ENCODE measurements at places on chromosomes 12 and 14.
A peak's percentile ranks its signal among the peaks of the same experiment; 100 is the strongest.

GRCh38 chr12:98912401-98912974, 267.4 kb downstream of the APAF1 start:
- DNase-seq = peak; percentile 11

DNA sequence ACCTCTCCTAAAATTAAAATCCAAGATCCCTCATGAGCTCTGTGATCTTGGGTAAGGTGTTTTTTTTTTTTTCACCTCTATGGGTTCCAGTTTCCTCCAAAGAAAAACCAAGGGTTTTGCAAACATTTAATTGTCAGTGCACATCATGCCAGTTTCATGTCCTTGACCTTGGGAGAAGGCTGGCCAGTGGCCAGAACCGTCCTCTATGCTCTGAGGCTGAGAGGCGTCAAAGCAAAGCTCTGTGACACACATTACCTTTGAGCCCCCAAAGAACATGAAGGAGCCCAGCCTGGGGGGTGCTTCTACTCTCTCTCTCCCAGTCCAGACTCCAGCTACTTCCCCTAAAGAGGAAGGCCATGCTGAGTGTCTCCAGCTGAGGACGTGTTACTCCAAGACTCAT, 145.5 kb upstream of the TMEM132C start:
- no peak for DNase-seq

GRCh38 chr12:108640802-108641445, 7.2 kb upstream of the SELPLG start:
- peak; percentile 72 for DNase-seq

- DNase-seq = no peak
Measured at GRCh38 chr14:105005929-105006830, 14.7 kb downstream of the CDCA4 start.

- no peak for DNase-seq
Measured at GRCh38 chr12:66197495-66197921, 8.5 kb downstream of the IRAK3 start.

GRCh38 chr12:31845613-31846322, 113.4 kb upstream of the RESF1 start:
- DNase-seq = no peak

GRCh38 chr12:54370171-54370730, 6.0 kb upstream of the GPR84 start:
- no peak for DNase-seq

DNA sequence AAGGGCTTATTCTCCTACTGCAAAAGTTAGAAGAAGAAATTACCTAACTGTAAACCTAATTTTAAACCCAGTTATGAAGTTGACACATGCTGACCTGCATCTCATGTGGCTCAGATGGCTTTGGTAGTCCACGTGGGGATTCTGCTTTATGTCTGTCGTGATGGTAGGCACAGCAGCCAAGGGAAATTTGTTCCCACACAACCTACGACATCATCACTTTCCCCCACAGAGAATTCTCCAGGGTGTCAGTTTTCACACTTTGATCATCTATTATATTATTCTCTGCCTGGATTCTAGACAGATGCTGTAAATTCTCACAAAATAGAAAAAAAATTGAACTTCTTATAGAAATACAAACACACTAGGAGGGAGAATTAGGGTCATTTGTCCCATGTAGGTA, 70.6 kb downstream of the PTHLH start:
- peak; percentile 91 for DNase-seq

- DNase-seq = peak; percentile 99
Measured at GRCh38 chr12:56127888-56128669, at the start of gene ESYT1. Gene ESYT1 (plus strand): TSS chr12:56128267. CDS start chr12:56128320, 53 bp downstream.

DNA sequence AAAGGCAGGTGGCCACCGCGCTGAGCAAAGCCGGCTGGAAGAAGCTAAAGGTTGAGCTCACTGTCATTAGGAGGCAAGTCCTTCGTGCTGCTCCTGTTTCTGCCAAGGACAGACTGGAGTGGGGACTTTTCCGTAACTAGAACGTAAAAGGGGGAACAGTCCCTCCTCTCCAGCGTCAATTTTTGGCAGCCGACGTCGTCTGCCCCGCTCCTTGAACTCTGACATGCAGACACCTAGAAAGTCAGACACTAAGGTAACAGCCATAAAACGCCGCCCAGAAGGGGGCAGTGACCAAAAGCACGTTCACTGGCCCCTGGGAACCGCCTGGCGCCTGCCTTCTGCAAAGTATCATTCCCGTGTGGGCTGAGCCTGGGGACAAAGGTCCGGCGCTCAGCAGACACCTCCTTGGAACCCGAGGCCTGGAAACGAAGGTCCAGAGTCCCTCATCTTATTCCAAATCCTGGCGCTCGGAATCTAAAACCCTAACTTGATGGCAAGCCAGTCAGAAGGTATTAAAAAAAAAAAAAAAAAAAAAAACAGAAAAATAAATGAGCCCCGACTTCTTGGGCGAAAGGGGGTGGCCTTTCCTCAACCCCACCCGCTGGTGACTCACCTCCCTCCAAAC, 1.1 kb upstream of the LRP1 start:
- DNase-seq = peak; percentile 62

DNA sequence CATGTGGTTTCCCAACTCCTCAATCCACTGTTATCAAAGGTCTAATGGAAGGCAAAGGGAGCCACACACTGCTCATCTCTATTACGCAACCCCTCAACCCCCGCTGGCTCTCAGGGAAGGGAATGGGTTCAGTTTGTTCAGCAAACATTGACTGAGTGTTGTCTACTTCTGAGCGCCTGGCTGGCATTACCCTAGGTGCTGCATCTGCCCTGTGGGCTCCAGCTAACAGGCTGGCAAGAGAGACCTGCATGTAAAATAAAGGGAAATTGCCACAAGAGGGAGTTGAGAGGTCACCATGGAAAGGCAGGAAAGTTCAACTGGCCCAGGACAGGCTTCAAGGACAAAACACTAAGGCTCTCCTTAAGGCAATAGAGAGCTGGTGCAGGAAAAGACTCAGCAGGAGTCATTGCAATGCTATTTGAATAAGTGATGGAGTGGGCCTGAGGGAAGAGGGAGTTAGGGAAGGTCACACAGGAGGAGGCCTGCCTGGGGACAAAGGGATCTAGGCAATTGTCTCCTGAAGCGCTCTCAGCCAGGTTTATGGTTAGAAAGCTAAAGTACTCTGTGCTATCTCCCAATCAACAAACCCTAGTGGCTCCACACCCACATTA, 5.5 kb upstream of the ZNF740 start:
- no peak for DNase-seq

DNA sequence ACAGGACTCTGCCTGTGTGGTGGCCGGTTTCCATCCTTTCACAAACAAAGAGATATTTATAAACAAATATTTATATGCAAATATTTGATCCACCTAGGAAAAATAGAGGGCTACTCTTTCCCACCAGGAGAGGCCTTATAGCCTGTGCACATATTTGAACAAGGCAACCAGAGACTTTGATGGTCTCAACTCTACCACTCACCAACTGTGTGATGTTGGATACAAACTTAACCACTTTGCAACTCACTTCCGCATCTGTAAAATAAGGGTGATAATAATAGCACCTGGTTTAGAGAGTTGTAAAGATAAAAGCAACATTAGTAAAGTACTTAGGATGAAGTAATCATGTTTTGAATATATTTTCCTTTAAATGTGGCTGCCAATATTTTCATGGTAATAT, 1.5 kb upstream of the CLEC12A start:
- DNase-seq = no peak

DNA sequence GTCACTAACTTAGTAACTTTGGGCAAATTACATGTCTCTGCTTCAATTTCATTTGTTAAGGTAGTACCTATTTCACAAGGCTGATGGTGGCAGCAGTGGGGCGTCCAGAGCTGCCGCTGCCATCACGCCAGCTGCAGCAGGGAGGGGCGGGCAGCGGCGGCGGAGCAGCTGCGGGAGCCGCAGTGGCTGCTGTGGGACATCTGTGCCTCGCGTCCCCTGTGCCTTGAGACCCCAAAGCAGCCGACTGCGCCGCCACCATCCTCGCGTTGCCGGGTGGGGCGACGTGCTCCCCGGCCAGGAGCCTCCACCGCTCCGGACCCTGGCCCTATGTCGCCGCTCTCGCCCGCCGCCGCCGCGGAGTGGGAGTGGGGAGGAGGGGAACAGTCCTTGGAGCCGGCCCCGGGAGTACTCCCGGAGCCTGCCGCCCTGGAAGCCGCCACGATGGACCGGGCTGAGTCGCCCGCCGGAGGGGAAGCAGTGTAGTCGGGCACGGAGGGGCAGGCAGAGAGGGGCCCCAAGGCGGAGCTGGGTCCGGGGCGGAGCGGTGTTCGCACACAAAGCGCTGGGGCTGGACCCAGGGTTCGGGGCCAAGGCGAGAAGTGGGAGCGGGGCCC, 51.4 kb downstream of the A2M start:
- peak; percentile 48 for DNase-seq

DNA sequence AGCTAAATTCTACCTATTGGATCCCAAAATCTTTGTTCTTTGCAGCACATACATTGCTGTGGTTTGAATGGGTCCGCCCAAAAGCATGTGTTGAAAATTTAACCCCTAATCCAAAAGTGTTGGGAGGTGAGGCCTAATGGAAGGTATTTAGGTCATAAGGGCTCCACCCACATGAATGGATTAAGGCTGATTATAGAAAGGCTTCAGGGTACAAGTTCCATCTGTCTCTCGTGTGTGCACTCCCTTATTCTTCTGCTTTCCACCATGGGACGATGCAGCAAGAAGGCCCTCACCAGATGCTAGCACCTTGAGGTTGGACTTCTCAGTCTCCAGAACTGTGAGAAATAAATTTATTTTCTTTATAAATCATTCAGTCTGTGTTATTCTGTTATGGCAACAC, 190.9 kb downstream of the SOX5 start:
- no peak for DNase-seq

GRCh38 chr14:53501361-53502211, 348.5 kb upstream of the DDHD1 start:
- no peak for DNase-seq

DNA sequence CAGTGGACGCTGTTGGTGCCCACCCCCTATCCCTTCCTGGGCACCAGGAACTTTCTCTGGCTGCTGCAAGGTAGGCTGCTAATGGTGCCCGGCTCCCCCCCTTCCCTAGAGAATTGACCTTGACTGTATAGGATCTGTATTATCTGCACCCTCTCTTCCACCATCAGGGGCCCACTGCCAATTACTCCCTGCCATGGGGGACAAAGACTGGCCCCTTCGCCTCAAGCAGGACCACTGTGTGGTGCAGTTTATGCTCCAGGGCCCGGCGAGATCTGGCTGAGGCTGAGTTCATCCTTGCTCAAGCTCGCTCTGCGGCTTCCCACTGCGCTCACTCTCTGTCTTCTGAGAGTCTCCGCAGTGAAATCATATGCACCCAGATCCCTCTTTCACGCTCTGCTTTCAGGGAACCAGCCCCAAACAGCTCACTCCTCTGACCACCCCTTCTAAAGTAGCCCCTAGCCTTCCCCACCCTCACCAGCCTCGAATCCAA, 95.2 kb downstream of the LGMN start:
- no peak for DNase-seq
